ENCODE measurements at places on chromosomes 16 and 17.

- no peak for DNase-seq
Measured at GRCh38 chr17:38867179-38867967, 2.5 kb upstream of the LASP1 start.

- DNase-seq = no peak
Measured at GRCh38 chr16:30077656-30078055, 1.9 kb downstream of the PPP4C start.

DNA sequence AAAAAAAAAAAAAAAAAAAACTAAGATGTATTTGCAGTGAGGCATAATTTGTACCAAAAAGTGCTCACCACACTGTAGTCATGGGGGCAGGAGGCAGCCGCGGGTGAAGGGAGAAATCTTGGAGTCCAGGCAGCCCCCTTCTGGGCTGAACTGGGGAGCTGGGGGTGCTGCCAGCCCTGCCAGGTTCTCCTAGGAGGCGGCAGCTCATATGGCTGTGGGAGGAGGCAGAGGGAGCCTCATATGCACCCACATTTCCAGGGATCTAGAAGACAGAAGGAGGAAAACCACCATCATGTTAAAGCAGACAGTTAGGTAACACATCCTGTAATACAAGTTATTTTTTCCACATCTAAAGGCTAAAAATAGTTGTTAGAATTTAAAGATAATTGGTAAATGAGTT, 16.3 kb downstream of the MAPT start:
- DNase-seq = no peak

GRCh38 chr17:73949903-73950592, 253.4 kb upstream of the RPL38 start:
- no peak for DNase-seq

- peak; percentile 60 for DNase-seq
Measured at GRCh38 chr17:7308625-7309433, 1.4 kb downstream of the EIF5A start.

GRCh38 chr16:64880994-64881393, 240.9 kb downstream of the CDH11 start:
- DNase-seq = no peak

GRCh38 chr17:51371732-51372151, 111.4 kb downstream of the UTP18 start:
- DNase-seq = peak; percentile 35

DNA sequence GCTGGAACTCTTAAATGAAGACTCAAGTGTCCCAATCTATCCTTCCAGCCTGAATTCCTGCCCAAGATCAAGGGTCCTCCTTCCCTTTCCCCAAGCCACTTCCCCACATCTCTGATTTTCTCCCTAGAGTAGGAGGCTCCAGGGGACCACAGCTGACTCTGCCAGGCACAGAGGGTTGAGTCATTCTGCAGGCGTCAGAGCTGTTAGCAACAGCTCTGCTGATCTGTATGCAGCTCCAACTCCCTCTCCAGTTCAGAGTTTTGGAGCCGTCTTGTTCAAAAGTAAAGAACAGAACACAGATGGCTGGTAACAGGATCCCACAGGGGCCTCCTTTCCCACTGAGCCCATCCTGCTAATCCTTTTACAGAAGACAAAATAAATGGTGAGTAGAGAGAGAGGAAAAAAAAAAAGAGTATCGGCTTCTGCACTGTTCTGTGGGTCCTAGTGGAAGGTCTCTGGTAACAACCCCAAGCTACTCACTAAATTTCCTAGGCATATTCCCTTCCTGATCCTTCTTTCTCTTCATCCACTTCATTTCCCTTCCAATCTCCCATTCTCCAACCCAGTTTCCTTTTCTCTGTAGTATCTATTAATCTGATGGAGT, 13.4 kb upstream of the TAOK1 start:
- no peak for DNase-seq

GRCh38 chr17:77884019-77884418, 74.5 kb upstream of the TNRC6C start:
- DNase-seq = no peak

DNA sequence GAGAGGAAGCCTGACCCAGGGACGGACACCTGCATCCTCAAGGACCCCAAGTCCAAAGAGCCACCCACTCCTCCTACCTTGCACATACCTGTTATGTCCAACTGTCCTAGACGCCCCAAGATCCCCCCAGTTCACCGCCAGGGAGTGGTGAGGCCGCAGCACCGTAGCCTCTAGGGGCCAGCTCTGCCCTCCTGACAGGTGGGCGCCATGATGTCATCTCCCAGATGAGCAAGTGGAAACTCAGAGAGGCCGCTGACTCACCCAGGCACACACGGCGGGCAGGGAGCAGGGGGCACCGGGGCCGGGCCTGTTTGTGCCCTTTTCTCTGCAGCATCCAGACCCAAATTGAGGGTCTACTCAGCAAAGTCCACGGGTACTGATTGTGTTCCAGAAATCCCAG, 4.8 kb upstream of the ZNF469 start:
- no peak for DNase-seq

DNA sequence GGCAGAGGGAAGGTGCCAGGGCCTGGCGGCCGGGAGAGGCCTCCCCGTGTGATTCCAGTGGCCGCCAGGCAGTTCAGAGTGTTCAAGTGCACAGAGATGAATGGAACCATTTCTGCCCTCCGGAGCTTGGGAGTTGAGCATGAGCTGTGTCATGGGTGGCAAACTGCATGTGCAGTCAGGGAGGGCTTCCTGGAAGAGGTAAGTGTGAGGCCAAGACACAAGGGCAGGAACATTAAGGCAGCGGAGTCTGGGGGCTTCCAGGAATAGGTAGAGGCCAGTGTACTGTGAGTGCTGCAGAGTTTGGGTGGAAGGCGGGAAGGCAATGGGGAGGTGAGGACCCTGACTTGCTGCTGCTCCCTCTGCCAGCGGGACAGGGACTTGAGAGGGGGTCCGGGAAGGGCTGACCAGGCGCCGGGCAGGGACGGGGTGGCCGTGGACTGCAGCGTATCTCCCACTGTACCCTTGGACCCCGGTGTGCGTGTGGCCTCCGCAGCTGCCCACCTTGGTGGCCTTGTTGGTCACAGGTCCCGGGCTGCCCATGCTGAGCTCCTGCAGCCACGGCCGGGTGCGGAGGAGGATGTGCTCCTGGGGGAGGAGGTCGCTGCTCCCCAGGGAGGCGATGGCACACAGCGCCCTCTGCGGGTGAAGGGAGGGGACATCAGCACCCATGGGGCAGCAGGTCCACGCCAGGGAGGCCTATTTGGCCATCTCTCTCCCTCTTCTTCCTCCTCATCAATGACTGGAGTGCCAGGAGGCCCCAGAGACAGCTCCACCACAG, 7.5 kb upstream of the CEP131 start:
- DNase-seq = peak; percentile 88

Data from 8988T (cell line).